ENCODE measurements at places on chromosomes 7 and 10.

- DNase-seq = no peak
These were observed 233.9 kb downstream of the WDR37 start for GRCh38 chr10:1290071-1290471.

GRCh38 chr10:79132681-79133381 is 64.1 kb downstream of the ZMIZ1 start:
- no peak for DNase-seq

- no peak for DNase-seq
These were observed 82.5 kb downstream of the VWDE start for GRCh38 chr7:12320987-12321647.

GRCh38 chr10:77899690-77900089 is 26.9 kb downstream of the DLG5 start:
- no peak for DNase-seq

- DNase-seq = no peak
These were observed 222.4 kb upstream of the LRGUK start for GRCh38 chr7:133904776-133905175.

- DNase-seq = peak; percentile 38
These were observed 76.0 kb upstream of the PDGFA start for GRCh38 chr7:595621-596010.
